ENCODE measurements at places on chromosomes 5 and 9. TPM values are rescaled to one million over a fixed set of nuclear protein-coding genes. Genes with fewer than 3 reads are reported as not detected.

CDKN2A gene
- total RNA-seq, result 17.1 TPM

FOXD4L3 gene
- total RNA-seq, result not detected

CTSV gene
- not detected for total RNA-seq

LYRM7 gene
- 0.32 TPM for total RNA-seq

PCDHA1 gene
- total RNA-seq, result not detected

SPINK1 gene
- total RNA-seq, result not detected

ANGPTL2 gene
- 19.6 TPM for total RNA-seq

RNF180 gene
- total RNA-seq, result 7.9 TPM

TXN gene
- total RNA-seq, result 28.9 TPM

FOXD4L6 gene
- total RNA-seq, result not detected

GPX3 gene
- total RNA-seq, result 2,056 TPM

CTXN3 gene
- not detected for total RNA-seq

Measured in ascending aorta (tissue), 2 donors.